ENCODE measurements at places on chromosomes 11 and 22. TPM values are rescaled to one million over a fixed set of nuclear protein-coding genes. Genes with fewer than 3 reads are reported as not detected.

DNA sequence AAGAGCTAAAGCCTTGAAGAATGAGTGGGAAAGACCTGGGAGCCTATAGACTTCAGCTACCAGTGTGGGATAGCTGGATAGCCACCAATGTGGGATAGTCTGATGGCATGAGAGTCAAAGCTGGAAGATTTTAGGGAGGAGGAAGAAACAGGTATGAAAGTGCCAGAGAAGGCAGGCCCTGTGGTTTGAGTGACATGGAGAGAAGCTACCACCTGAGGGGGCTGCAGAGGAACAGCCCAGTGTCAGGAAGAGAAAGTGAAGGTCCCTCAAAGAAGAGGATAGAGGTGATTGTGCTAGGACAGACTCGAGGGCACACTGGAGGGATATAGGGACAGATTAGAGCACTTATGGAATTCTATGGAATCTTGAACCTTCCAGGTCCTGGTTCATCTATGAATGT, 23.1 kb upstream of the PAX6 start:
- no peak for DNase-seq

DNA sequence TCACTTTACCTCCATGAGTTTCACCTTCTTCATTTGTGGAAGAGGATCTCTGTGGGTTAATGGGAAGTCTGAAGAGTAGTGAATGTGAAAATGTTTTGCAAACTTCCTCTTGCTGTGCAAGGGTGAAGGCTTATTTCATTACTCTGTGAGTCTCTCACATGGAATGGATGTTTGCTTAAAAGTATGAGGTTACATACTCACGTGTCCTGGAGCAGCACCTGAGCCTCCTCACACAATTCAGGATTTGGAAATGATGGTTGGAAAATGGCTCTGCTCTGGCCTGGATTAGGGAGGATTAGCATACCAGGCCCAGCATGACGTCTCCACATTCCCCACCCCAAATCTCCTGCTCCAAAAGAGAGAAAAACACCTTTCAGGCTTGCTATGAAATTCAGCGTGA, 4.8 kb downstream of the GRAMD1B start:
- no peak for DNase-seq

DNA sequence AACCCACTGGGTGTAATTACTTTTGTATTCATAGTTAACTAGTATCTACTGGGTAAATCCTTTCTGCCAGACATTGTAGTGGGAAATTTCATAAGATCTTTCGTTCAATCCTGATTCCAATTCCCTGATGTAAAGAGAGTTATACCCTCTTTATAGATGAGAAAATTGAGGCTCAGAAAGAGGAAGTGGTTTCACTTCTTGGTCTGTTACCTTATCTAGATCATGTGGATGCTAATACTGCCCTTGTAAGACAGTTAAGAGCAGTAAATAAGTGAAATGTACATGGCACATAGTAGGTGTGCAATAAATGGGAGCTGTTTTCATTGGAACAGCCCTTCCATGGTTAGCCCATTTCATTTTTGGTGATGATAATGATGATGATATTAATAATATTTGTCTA, 46.7 kb downstream of the TIMP3 start:
- no peak for DNase-seq

DNA sequence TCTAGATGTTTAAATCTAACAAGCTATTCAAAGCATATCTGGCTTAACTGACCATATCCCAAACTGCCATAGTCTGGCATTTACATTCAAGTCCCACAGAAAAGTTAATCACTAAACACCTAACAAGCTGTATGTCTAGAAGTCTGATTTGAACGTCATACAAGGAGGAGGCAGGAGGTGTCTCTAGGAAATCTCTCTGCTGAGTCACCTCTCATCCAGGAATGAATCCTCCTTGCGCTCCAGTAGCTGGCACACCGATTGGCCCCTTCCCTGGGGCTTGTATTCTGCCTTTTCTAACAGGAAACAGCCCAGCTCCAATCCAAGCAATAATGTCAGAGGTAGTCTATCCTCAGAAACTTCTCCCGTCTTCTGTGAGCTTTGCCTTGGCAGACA, 31.8 kb downstream of the FEZ1 start:
- DNase-seq, result peak; percentile 17

DNA sequence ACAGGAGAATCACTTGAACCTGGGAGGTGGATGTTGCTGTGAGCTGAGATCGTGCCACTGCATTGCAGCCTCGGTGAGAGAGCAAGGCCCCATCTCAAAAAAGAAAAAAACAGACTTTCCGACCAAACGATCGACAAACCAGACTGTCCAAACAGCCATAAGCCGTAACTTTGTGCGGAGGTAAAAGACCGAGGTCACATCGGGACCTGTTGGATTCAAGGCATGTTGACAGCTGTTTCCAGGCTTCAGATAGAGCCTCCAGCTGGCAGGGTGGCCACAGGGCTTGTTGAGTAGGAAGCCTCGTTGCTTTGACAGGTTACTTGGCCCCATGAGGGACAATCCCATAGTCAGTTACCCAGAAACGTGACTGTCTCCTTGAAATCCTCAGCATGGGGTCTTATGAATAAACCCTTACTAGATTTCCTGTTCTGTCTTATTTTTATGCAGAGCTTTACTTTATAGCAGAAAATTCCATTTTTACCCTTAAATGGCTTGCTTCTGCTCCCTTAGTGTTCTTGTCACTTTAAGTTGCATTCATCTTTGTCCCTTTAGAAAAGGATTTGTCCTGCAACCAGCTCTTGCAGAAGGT, 22.3 kb downstream of the PPARA start:
- DNase-seq, result no peak

GRCh38 chr11:74577624-74578396, 14.6 kb upstream of the POLD3 start:
- DNase-seq, result no peak

DNA sequence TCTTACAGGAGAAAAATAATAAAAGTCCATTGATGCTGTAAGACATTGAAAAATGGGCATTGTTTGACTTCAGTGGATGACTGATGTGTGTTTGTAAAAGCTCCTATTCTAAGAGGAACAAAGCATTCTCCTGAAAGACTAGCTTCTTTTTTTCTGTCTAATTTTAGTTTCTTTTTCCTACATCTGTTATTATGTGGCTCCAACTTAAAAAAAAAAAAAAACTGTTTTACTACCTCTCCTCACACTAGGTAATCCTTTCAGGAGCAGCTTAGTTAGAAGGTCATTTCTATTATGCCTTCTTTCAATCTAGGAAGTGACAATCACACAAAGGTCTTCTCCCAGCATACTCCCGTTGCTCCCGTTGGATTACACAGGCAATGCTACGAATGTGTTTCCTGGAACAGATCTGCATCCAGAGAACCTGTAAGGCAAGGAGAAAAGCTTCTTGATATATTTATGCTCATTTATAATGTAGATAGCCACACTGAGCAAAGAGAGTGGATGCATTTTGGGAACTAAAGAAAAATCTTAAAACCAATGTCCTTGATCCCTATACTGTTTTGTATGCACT, 595.1 kb upstream of the CCDC179 start:
- no peak for DNase-seq

Gene DDIAS
- 4.6 TPM for total RNA-seq

DNA sequence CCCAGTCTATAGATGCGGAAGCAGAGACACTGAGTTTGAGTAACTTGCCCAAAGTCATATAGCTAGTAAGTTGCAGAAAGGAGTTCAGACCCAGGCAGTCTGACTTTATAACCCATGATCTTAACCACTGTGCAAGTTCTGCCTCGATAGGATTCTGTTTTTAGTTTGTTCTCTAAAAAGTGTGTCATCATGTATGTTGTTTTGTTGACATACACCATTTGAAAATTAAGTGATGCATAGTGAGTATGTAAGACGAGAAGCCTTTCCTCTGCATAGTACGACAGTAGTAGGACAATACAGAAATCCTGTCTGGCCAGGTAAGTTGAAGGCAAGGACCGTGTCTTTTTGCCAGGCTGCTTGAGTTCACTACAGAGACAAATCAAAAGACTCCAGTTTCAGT, 3.3 kb downstream of the ZC3H12C start:
- DNase-seq, result no peak

GRCh38 chr11:125950178-125950490, 4.3 kb downstream of the VSIG10L2 start:
- no peak for DNase-seq

GRCh38 chr11:128938156-128938885, 4.3 kb downstream of the TP53AIP1 start:
- DNase-seq, result no peak

DNA sequence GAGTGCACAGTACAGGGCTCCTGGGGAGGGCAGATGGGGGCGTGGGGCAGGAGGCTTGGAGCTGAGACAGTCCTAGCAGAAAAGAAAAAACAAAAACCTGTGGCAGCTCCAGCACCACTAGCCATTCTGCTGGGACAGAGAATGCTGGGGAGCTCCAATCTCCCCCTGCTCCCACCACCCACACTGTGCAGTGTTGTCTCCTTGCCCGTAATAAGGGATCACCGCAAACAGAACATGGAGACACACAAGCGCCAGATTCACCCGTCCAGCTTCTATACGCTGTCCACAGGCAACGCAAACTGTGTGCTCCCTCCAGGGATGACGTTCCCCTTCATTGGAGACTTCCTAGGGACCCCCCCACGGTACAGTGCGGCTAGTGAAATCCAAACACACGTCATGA, 31.4 kb downstream of the OPCML start:
- DNase-seq, result no peak

DNA sequence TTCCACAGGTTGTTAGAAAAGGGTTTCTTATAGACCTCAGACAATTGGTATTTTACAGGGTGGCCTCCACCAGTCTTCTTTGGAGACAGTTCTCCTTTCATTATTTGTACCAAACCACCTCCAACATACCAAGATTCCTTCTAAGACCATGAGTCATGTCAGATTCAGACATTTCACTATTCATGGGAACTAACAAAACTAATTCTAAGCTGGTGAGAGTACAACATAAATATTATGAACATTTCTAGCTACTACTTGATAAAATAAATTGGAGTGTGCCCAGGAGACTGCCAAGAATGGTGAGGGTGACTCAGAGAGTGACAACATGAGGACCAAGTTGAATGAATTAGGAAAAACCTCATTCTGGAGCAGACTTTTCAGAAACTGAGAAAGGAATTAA, 494.6 kb upstream of the LRRC4C start:
- no peak for DNase-seq

GRCh38 chr11:117669062-117669461, 128.0 kb downstream of the DSCAML1 start:
- DNase-seq, result no peak

GRCh38 chr11:30760345-30760744, 174.2 kb upstream of the MPPED2 start:
- no peak for DNase-seq
